Gastroesophageal sphincter (tissue), 4 donors: ENCODE measurements at places on chromosomes 3 and 15. TPM values are rescaled to one million over a fixed set of nuclear protein-coding genes. Genes with fewer than 3 reads are reported as not detected.

The LOXL1 gene
- total RNA-seq: 63.0 TPM

The FNDC3B gene
- total RNA-seq: 82.0 TPM

The PDCD6IP gene
- 153 TPM for total RNA-seq

DNA sequence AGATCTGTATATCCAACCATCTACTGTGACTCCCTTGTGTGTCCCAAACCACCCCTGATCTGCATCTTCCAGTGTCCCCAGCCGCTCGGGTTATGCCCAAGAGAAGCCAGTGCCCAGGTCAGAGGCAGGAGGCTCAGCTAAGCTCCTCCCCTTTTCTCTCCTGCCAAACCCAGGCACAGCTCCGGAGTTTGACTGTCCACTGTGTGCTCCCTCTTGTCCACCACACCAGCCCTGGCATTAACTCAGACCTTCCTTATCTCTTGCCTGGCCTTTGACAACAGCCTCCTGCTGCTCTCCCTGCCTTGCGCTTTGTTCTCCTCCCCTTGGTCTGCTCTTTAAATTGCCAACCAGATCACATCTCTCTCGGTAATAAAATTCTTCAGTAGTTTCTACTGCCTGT is 39.3 kb downstream of the DGKG start:
- no peak for ATAC-seq

DNA sequence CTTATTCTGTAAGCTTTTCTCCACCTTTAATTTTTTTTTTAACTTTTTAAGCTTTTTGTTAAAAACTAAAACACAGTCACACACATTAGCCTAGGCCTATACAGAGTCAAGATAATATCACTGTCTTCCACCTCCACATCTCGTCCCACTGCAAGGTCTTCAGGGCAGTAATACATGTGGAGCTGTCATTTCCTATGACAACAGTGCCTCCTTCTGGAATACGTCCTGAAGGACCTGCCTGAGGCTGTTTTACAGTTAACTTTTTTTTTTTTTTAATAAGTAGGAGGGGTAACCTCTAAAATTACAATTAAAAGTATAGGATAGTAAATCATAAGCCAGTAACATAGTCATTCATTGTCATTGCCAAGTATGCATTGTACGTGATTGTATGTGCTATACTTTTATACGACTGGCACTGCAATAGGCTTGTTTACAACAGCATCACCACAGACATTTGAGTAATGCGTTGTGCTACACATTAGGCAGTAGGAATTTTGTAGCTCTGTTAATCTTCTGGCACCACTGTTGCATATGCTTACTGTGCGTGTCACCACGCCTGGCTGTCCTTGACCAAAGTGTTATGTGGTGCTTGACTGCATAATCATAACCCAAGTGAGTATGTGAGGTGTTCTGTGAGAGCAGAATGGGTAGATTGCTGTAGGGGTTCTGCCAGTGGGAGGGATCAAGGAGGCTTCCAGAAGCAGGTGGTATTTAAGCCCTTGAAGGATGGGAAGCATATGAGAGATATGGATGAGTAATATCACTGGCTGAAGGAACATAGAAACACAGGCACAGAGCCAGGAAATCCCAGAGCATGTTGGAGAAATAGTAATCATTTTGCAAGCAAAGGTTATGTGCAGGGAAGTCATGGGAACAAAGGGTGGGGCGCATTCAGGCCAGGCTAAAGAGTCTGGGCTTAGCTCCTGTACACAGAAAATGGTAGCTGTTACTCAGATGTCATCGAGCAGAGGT is 18.3 kb downstream of the FBXO22 start:
- peak; percentile 76 for ATAC-seq

GRCh38 chr3:125154800-125155269 is 57.7 kb downstream of the SLC12A8 start:
- ATAC-seq: no peak

DNA sequence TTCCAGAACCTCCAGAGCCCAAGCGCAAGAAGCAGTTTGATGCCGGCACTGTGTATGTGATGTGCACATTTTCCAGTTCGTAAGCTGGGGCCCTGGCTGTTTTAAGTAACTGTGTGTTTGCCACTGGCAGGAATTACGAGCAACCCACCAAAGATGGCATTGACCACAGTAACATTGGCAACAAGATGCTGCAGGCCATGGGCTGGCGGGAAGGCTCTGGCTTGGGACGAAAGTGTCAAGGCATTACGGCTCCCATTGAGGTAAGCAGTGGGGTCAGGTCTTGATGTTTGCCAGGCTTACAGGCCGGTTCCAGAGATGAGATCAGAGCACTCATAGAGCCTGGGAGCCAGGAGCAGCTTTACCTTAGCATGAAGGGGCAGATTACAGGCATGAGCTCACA is 28.4 kb downstream of the RBM5 start:
- no peak for ATAC-seq

GRCh38 chr3:62625268-62625667 is 249.9 kb downstream of the CADPS start:
- no peak for ATAC-seq

DNA sequence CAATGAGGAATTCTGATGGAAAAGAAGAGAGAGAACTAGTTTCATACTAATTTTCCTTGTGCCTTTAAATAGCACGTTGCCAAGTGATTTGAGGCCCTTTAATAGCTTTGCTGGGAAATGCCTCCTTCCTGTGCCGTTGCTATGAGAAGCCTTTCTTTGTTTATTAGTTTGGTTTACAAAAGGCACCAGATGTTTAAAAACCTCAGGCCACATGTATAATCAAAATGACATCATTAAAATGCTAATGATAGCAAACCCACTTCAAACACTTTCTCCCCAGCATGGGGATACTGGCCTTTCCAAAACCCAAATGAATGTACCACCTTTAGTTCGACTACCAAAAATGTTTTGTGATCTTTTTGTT is 50.0 kb upstream of the TBC1D23 start:
- peak; percentile 52 for ATAC-seq
